ENCODE measurements at places on chromosomes 7 and 10. TPM values are rescaled to one million over a fixed set of nuclear protein-coding genes. Genes with fewer than 3 reads are reported as not detected.

The MSMB gene
- polyA plus RNA-seq, result not detected

DNA sequence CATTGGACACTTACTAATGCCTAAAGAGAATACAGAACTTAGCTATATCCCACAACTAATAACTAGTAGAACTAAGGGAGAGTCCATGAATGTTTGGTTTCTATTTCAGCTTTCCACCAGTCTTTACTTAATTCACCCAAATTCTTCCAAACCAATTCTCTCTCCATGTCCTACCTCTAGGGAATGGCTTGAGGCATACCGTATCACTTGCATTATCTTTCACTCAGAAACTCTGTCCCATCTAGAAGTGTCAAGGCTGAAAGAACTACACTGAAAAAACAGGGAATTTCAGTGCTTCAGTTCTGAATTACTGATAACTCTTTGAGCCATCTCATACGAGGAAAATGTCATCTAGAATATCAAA is 758 bp downstream of the TMEM168 start:
- H3K4me1 ChIP-seq, result no peaks in the 10 kb centered on the region
- no peak overlapping the region for H3K27ac ChIP-seq
- H3K4me3 ChIP-seq, result peak overlapping the region; percentile 88
- H3K36me3 ChIP-seq, result peaks cover 1% of the 10 kb centered on the region
- no peaks in the 10 kb centered on the region for H3K27me3 ChIP-seq
- DNase-seq, result no peak

DNA sequence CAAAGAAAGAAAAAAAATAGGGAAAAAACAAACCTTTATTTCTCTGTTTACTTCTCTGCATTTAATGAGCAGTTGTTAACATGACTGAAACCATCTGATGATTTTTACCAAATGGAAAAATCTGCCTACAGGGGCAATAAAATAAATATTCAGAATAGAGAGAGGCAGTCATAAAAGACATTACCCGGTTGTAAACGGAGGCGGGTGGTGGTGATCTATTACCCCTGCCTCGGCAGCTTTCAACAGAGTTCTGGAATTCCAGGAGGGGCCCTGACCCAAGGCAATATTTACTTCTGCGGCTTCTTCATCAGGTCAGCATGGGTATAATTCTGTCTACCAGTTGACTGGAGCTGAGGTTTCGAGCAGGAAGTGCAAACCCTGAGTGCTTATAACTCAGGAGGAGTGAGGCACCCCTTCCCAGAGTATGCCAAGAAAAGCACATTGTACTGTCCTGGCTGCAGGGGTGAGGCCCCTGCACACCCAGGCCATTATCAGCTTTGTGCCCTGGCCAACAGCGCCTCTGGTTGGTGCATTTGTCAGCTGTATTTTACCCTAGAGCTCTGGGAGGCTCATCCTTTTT is 8.2 kb upstream of the CXCL12 start:
- no peaks in the 10 kb centered on the region for H3K36me3 ChIP-seq
- no peak overlapping the region for H3K27ac ChIP-seq
- H3K4me1 ChIP-seq, result peaks cover 6% of the 10 kb centered on the region

GRCh38 chr10:77604063-77604462 is 33.5 kb downstream of the KCNMA1 start:
- no peak for DNase-seq
- H3K4me1 ChIP-seq, result peaks cover 8% of the 10 kb centered on the region
- H3K4me3 ChIP-seq, result no peak overlapping the region
- H3K27me3 ChIP-seq, result no peaks in the 10 kb centered on the region
- H3K36me3 ChIP-seq, result no peaks in the 10 kb centered on the region
- no peak overlapping the region for H3K27ac ChIP-seq

DNA sequence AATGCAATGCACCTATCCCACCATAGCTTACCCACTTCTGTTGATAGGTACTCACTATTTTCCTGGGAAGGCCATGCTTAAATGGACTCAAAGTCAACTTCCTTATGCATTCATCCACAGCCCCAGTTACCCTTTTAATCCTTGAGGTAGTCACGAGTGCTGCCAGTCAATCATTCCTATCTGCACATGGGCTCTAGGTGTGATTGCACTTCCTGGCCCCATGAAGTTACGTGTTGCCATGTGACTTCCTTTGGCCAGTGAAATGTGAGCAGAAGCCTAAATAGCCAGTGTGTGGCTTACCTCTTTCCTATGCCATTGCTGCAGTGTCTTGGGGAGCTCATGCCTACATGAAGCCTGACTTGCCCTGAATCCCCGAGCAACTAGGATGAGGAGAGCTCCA is 23.5 kb upstream of the EIF5AL1 start:
- H3K4me1 ChIP-seq, result 0 out of 2 replicates have a peak, but pooled peaks cover 3% of the 10 kb centered on the region
- no peak overlapping the region for H3K4me3 ChIP-seq
- peaks cover 4% of the 10 kb centered on the region for H3K27me3 ChIP-seq
- H3K27ac ChIP-seq, result no peak overlapping the region
- no peak for DNase-seq

DNA sequence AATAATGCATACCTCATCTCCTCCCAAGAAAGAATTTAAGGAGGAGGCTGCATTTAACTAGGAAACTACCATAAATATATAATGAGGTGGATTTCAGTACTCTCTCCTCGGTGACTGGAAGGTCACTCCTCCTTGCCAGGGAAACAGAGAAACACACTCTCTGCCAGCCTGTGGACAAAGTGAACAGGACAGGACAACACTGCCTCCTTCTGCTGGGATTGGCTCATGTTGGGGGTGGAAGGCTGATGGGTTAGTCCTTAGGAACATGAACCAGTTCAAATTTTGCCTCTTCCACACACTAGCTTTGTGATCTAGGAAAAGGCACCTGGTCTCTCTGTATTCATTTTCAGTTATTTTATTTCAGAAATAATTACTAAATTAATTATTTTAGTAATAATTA is 50.6 kb upstream of the STEAP4 start:
- DNase-seq, result no peak
- no peaks in the 10 kb centered on the region for H3K27me3 ChIP-seq
- H3K4me1 ChIP-seq, result no peaks in the 10 kb centered on the region
- no peaks in the 10 kb centered on the region for H3K36me3 ChIP-seq

- no peak overlapping the region for H3K27ac ChIP-seq
- no peak for DNase-seq
- H3K4me3 ChIP-seq, result no peak overlapping the region
Observed at GRCh38 chr10:14063531-14064285, 267.0 kb downstream of the FRMD4A start.
